ENCODE measurements at places on chromosomes 1 and 21. TPM values are rescaled to one million over a fixed set of nuclear protein-coding genes. Genes with fewer than 3 reads are reported as not detected.

The METTL13 gene
- 17.9 TPM for total RNA-seq

The GPR153 gene
- 17.0 TPM for total RNA-seq

DNA sequence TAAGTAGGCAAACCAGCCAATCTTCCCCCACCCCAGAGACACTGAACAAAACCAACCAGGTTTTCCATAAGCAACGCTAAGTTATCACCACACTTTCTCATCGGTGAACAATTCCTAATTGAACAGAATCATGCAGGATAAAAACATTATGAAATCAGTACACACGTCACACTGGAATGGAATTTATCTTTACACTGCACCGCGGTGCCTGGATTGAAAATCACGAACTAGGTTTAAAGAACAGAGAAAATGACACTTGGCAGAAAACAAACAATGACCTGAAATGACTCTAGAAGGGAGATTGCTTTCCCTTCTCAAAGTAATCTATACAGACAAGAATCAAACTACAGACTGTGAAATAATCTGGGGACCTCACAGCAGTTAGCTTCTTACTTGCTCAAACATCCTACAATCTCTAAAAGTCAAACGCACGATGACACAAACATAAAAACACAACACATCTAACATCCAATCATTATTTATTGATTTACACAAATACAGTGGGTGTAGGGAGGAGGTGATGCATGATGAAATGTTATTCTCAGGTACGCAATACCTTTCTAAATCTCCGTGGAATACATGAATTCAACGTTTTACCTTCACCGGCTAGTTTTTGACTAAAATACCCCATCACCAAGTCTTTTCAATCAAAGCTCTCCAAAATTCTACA, 1.9 kb downstream of the EIF4G3 start:
- DNase-seq = no peak

DNA sequence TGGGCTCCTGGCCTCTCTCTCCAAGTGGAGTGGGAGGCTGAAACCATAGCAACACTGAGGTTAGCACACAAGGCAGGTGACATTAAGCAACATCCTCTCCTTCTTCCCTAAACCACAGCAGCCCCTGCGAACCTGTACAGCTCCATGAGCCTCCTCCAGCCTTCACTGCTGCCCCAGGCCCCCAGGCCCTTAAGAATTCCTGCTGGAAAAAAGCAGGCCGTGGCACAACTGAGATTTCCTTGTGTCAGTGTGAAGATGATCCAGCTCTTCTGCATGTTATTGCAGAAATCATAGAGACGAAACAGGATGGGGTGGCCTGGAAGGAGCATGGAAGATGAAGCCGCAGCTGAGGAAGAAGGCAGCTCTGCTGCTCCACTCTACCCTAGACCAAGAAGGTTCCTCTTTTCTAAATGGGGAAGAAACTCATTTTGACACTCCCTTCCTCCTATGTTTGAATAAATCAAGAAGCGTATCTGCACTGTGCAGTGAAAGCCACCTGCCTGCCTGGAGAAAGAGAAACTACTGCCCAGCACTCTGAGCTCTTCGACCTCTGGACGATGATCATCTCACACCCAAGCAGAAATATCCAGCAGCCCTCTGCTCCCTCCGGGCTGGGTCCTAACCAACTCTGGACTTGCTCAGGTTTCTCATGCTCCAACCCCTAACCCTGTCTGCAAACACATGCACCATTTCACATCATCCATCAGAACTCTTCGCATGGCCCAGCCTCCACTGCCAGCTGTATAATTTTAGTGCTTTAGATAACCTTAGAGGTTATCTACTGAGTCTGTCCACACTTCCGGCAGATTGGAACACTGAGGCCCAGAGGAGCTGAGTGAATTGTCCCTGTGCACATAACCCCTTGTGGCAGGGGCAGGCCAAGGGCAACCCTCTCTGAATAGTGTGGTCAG, 20.7 kb downstream of the SH3BP5L start:
- DNase-seq = no peak

The CLDN19 gene
- 0.39 TPM for total RNA-seq

GRCh38 chr1:58802640-58803399, 19.0 kb upstream of the JUN start:
- DNase-seq = no peak

The TMEM200B gene
- total RNA-seq = 18.9 TPM

The OR2L3 gene
- total RNA-seq = 0.21 TPM

DNA sequence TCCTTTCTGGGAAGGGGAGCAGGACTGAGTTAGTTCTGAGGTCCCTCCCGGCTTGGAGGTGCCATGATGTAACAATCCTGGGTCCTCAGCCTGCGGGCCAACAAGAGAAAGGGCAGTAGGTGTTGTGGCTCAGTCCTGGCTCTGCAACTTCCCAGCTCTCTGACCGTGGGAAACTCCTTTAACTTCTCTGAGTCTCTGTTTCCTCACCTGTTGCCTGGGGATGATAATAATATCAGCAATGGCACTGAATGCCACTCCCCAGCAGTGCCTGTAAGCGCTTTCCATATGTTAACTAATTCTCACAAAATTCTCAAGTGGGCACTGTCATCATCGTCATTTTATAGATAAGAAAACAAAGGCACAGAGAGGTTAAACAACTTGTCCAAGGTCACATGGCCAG, 2.3 kb downstream of the PADI3 start:
- no peak for DNase-seq

DNA sequence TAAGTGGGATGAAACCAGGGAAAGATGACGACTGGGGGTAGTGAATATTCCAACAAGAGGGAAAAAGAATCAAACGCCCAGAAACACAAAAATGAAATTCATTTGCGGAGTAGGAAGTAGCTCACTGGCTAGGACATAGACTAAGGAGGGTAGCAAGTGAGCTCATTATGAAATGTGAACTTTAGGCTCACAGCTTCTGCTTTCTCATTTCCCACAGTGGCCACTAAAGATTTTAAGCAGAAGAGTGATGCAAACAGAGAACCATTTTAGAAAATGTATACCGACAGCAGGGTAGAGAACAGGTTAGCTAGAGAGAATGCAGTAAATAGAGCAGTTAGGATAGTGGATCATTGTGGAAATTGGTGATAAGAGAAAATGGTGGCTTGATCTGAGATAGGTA, 3.5 kb downstream of the CD48 start:
- DNase-seq = no peak

GRCh38 chr1:245046315-245046714, 108.5 kb upstream of the KIF26B start:
- DNase-seq = no peak

- DNase-seq = no peak
Observed at GRCh38 chr1:117735045-117735992, 129.5 kb downstream of the TENT5C start.

DNA sequence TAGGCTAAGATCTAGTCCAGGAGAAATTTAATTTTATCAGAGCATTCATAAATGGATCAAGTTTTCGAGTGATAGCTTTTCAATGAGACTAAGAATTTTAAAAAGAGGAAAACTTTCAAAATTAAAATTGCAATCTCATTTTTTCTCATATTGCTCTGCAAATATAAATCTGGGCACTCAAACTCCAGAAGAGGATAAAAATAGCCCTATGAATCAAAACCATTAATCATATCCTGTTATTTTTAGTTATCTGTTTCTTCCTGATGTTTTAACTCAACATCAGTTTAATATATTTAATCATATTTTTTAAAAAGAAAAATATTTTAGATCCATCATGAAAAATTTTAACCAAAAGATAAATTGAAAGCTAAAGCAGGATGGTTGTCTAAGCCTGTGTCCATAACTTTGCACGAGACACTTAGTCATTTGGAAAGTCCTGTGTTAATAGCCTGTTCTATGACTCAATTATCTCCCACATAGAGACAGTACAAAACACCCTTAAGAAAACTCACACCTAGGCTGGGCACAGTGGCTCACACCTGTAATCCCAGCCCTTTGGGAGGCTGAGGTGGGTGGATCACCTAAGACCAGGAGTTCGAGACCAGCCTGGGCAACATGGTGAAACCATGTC, 17.1 kb upstream of the PRRC2C start:
- DNase-seq = no peak

DNA sequence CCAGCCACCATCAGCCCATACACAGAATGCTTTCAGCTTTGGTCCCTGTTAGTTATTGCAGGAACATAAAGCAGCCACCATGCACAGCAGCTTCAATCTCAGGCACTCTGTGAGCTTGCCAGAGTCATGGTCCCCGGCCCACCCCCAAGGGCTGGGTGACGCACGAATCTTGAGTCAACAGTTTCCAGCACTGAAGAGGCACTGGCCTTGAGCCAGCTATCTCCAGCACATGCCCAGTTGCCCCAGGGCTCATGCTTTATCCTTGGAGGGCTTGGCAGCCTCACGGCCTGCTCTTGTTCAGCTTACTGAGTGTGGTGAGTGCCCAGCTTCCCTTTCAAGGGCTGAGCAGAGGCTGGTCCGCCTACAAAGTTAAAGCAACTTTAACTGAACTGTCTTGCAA, 200.7 kb upstream of the RAB4A start:
- DNase-seq = peak; percentile 97

The SYF2 gene
- total RNA-seq = 46.1 TPM

- DNase-seq = no peak
Observed at GRCh38 chr1:219581766-219582165, 31.1 kb downstream of the ZC3H11B start.

- peak; percentile 70 for DNase-seq
Observed at GRCh38 chr1:58432851-58433668, 113.5 kb downstream of the OMA1 start.

The LAMB3 gene
- 3.9 TPM for total RNA-seq

DNA sequence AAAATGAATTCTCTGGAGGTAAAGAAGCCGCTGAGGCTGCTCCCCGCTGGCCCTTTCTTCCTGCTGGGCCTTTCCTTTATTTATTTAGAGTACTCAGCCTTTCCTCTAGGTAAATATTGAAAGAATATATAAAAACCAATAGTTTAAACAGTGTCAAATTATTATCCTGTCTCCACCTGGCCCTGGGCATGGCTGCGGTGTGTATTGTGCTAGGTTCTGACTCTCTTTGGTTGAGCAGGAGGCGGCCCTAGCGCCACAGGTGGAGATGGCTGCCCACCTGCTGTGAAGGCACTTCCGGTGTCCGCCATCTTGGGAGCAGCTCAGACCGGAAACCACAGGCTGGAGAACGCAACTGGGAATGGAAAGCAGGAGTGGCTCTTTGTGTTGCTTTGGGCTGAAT, 29.0 kb upstream of the CLDN14 start:
- no peak for DNase-seq

DNA sequence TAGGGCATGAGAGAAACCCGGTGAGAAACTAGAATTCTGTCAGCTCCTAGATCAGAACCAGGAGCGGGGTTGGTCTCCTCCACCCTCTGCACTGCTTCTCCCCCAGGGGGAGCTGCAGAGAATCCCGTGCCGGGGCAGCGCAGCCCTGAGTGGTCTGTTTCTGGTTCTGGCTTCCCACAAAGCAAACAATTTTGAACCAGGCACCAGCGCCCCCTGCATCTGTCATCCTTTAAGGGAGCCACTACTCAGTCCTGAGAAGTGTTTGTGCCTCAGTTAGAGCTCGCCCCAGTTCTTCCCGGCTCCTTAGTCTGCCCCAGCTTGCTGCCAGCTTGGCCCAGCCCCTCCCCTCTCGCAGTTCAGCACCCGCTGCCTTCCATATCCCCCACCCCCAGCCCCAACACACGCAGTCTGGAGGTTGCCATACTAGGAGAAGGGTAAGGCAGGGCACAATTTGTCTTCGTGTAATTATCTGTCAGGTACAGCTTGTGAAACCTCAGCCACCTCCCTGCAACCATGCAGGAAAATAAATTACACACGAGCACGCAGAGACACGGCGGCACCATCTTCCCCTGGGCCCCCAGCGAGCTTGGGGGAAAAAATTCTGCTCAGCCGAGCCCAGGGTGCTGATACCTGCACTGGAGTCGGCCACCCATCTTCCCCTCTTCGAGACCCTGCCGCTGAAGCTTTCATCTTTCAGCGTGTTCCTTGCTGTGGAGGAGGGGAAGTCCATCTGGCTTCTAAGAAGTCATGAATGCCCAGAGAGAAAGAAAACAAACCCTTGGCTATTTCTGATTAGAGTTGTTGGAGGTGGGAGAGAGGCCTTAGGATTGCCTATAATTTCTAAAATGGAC, 62.6 kb upstream of the CD1D start:
- DNase-seq = peak; percentile 81

GRCh38 chr1:58931024-58931423, 147.2 kb upstream of the JUN start:
- no peak for DNase-seq

The RSPO1 gene
- total RNA-seq = not detected

- no peak for DNase-seq
Observed at GRCh38 chr1:212760126-212760823, 31.3 kb downstream of the NSL1 start.

The FCGR3A gene
- 116 TPM for total RNA-seq

- peak; percentile 50 for DNase-seq
Observed at GRCh38 chr1:13948888-13949391, 249.0 kb downstream of the PRDM2 start.

GRCh38 chr1:179143322-179143721, 61.5 kb downstream of the TOR3A start:
- no peak for DNase-seq

The XCL2 gene
- not detected for total RNA-seq

The CTNNBIP1 gene
- 18.8 TPM for total RNA-seq

- DNase-seq = peak; percentile 90
Observed at GRCh38 chr1:163174524-163175437, 27.9 kb downstream of the RGS5 start.

DNA sequence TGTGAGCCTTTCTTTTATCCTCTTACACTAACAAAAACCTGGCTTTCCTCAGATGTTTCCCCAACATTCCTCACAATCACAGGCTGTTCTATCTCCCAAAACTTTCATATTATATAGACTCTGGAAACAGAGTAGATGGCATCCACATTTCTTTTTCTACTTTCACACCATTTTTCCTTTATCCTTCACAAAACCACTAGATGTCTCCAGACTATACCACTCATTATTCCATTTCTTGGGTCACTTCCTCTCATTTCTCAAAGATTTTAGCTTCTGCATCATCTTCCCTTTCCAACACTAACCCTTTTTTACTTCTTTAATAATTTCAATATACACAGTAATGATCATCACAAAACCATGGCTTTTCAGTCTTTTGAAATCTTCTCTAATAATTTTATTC, 286.0 kb upstream of the DEPDC1 start:
- DNase-seq = no peak

DNA sequence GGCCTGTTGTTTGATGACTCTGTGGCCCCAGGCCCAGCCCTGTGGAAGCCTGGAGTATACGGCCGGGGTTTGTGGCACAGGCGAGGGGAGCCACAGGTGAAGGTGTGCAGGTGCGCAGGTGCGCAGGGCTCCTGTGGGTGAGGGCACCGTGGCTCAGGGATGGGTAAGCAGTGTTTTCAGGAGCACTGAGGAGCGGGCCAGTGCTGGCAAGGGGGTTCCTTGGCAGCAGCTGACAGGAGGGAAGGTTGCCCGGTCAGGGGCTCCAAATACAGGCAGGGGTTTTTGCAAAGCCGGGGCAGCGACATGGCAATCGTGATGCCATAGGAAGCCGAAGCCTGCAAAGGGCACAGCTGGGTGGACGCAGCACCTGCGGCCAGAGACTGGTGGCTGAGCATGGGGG, 20.7 kb downstream of the AGPAT3 start:
- DNase-seq = no peak

The USH2A gene
- total RNA-seq = not detected

The UQCRHL gene
- total RNA-seq = 1.3 TPM

The CELA2B gene
- 0.57 TPM for total RNA-seq

The CACHD1 gene
- total RNA-seq = 26.5 TPM

- DNase-seq = no peak
Observed at GRCh38 chr1:236465959-236466303, 57.9 kb upstream of the LGALS8 start.

- no peak for DNase-seq
Observed at GRCh38 chr1:246394121-246394520, 113.0 kb downstream of the SMYD3 start.

The COG2 gene
- 18.1 TPM for total RNA-seq

All from aorta (tissue), 5 donors.